ENCODE measurements at places on chromosomes 7 and 10.

GRCh38 chr7:157310676-157311185 lies 26.1 kb upstream of the DNAJB6 start:
- no peak for DNase-seq

- no peak for DNase-seq
Observed at GRCh38 chr10:43576580-43576979, 2.2 kb upstream of the ZNF239 start.

DNA sequence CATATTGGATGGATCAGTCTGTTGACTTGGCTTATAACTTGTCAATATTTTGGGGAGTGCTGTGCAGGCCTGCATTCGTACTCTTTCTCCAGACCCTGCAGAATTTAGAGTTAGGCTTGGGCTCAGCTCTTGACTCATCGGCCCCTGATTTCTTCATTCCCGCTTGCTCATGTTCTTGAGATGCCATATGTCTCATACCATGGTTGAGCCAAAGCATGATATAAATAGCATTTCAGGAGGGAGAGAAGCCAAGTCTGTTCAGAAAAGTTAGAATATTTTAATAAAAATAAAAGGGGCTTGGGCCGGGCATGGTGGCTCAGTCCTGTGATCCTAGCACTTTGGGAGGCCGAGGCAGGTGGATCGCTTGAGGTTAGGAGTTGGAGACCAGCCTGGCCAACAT lies 898.1 kb downstream of the TYW1 start:
- no peak for DNase-seq

- no peak for DNase-seq
Observed at GRCh38 chr7:18855796-18856195, 261.6 kb downstream of the TWIST1 start.

- DNase-seq: no peak
Observed at GRCh38 chr10:62614389-62615157, 189.9 kb upstream of the ADO start.

- peak; percentile 17 for DNase-seq
Observed at GRCh38 chr7:42014625-42015618, 222.1 kb downstream of the GLI3 start.

- no peak for DNase-seq
Observed at GRCh38 chr7:40824461-40824860, 689.7 kb downstream of the SUGCT start.

GRCh38 chr7:140653319-140654108 lies 12.9 kb upstream of the DENND2A start:
- peak; percentile 88 for DNase-seq

- no peak for DNase-seq
Observed at GRCh38 chr10:1154531-1155295, 98.5 kb downstream of the WDR37 start.

- no peak for DNase-seq
Observed at GRCh38 chr10:28248092-28248491, 54.8 kb downstream of the MPP7 start.

DNA sequence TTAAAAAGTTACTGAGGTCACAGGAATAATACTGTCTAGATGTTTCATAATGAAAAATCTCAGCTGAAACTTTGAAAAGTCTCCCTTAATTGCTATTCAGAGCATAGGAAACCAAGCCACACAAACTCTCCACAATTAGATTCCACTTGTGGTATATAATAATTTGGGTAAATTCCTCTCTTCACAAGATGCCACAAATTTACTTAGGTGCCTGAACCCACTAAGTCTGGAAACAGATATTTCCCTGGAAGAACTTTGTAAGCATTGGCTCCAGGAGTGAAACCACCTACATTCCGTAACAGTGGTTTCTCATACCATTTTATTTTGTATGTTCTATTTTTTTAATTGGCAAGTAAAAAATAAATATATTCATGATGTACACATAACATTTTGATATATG lies 493.4 kb downstream of the SEMA3D start:
- no peak for DNase-seq

DNA sequence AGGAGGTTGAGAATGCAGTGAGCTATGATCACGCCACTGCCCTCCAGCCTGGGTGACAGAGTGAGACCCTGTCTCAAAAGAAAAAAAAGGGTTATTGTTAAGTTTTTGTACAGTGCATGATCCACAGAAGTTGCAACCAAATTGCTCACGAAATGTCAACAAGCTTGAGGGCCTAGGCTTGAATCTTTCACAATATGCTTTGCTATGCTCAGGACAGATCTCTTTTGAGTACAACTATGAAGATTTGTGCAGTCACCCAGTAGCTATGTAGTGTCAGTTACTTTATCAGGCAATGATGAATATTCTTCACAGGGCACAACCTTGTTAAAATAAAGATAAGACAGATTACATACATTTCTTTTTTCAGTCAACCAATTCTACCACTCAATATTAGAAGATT lies 109.2 kb downstream of the PRTFDC1 start:
- no peak for DNase-seq

- DNase-seq: no peak
Observed at GRCh38 chr7:51606601-51607154, 290.1 kb upstream of the COBL start.

DNA sequence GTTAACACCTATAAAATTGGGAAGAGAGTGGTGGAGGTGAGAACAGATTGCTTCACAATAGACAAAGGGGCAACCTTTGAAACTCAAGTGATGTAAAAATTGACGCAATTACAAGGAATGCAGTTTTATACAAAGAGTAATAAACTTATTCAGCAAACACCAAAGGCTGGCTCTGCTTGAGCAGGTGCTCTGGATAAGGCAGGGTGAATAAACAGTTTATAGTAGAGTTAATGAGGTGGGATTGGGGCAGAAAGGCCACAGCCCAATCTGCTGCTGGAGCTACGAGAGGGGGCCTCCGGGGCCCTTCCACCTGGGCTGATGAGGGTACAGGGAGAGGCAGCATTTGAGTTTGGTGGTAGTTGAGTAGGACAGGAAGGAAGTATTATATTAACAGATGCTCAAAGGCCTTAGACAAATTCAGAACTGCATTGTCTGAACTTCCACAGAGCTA lies 6.0 kb downstream of the MUC12 start:
- no peak for DNase-seq

DNA sequence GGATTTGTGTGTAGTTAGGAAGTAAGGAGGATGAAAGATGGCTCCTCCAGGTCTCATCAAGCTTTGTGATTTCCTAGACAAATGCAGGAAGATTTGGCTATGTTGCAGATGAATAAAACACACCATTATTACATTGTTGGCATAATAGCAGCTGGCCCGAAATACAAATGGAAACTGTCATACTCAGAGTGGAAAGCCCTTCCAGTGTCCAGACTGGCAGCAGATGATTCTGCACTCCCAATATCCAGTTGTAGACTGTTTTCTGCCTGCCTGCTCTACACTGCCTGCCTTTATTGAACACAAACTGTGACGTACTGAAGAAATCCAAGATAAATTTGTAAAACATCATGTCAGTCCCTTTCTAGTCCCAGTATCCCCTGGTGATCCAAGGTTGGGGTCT lies 99.7 kb upstream of the FZD1 start:
- no peak for DNase-seq

DNA sequence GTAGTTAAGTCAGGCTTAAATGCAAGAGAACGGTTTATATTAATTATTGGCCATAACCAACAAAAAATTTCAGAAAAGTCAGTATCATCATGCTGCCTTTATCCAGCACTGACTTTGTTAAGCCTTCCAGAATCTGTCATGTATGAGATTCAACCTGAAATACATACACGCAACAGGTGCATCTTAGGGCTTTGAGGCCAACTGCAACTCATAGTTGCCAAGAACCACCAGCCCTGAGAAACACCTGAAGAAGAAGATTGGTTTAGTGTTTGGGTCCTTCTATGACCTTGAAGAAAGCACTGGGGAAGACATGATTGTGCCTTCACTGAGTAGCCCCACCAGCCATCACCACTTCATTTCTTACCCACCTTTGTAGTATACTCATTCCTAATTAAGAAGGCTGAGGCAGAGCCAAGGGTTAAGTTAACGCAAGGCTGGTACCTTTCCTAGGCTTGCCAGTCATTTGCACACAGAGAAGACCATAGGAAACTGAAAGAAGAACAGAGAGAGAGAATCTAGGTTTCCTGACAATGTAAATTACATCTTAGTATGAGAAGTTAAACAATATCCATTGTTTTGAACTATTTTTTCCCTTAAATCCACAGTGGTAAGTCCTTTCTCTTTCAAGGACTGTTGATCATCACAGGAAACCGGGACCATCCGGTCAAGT lies 200.1 kb upstream of the PRKCQ start:
- DNase-seq: no peak

DNA sequence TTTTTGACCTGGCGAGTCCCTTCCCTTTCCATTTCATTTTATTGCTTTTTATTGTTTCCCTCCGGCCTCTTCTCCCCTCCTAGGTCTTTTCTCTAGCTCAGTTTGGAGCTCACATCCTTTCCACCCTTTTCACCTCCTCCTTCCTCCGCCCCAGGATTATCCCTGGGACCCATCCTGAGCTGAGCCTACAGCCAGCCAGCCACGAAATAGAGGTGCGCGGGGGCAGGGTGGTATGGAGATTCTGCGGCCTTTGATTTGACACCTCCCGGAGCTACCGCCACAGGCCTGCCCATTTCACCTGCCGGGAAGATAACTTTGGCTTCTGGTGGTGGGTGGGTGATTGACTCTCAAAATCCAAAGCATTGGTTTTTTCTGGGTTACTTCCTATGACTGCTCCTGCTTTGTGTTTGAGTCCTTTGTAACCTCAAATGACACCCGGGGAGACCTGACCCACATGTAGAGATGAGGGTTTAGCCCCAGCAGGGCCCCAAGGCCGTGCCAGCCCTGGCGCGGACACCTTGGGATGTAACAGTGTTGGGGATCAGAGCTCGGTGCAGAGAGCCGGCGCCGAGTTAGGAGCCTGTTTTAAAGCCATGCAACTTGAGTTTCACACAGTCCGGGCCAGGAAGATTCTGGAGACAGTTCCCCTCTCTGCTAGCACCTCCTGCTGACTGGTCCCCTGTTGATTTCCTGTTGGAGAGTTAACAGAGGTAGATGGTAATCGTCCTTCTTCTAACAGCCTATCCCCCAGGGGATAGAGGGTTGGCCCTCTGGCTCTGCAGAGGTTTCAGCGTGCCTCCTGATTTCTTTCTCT lies 1.5 kb downstream of the DUSP5 start:
- no peak for DNase-seq

- DNase-seq: no peak
Observed at GRCh38 chr7:36958111-36958733, 233.9 kb upstream of the AOAH start.

DNA sequence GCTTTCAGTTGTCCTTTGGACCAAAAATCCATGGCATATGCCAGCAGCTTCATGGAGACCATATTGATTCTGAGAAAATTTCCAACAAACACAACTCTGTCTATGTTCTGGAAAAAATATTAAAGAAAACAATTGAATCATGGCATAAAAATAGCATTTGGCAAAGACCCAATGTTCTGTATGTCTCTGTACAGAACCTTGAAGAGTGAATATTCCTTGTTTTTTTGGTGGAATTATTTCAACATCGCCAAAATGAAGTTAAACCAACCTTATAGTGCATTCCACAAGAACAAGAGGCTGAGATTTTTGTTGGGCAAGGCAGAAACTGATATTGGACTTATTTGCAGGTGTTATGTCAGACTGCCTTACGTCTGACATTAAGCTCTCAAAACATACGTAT lies 53.3 kb upstream of the SLC16A12 start:
- DNase-seq: no peak

All from NCI-H1694 (cell line).